ENCODE measurements at places on chromosomes 7 and 10.

DNA sequence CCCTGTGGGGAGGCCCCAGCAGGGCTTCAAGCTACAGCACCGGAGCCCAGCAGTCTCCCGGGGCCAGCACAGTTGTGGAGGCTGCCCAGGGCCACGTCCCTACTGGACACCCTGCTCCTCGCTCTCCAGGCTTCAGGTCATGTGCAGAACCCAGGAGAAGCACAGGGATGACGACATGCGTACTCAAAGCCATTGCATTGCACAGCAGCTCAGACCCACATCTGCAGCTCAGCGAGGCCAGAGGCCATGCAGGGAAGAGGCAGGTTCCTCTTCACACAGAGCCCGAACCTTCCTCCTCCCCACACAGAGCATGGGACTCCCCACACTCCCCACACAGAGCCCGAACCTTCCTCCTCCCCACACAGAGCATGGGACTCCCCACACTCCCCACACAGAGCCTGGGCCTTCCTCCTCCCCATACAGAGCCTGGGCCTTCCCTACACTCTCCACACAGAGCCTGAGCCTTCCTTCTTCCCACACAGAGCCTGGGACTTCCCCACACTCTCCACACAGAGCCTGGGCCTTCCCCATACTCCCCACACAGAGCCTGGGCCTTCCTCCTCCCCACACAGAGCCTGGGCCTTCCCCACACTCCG lies 12.3 kb downstream of the CFAP46 start:
- no peak for DNase-seq

DNA sequence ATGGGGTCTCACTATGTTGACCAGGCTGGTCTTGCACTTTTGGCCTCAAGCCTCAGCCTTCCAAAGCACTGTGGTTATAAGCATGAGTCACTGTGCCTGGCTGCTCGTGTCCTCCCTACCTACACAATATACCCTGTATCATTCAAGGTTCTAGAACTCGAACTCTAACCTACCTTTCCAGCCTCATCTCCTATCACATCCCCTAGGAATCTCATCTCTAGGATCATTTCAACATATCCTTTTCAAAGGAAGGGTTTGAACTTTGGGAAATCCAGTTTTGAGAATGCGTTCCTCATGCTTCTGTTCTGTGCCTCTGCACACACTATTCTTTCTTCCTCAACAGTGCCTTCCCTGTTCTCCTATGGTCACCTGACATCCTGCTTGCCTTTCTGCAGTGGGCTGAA lies 87.8 kb upstream of the RHEB start:
- no peak for DNase-seq

- no peak for DNase-seq
These were observed 69.3 kb downstream of the SGMS1 start for GRCh38 chr10:50554376-50554994.

DNA sequence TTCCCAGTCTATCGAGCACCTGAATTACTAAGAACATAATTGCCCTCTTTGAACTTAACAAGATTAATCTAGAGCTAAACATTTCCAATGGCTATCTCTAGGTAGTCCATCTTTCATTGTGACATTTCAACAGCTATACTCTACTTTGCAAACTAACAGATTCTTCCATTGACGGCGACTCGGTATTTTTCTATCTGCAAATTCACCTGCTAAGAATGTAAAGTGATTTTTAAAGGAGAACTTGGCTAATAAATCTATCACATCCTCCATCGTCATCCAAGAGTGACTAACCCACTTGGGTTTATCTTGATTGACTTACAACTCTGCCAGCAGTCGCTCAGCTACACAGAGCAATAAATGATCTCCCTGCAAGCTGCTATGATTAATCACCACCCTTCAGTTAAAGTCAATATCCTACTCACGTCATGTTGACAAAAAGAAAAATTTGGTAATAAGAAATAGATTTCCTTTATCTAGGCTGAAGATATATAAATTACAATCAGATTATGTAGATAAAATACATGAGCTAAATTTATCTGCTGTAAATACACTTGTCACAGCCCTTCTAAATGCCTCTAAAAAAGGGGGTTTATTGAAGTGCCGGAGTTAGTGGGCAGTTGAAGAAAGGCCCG lies 99.5 kb downstream of the SFMBT2 start:
- DNase-seq = no peak

GRCh38 chr7:69896121-69896520 lies 297.8 kb downstream of the AUTS2 start:
- no peak for DNase-seq

- no peak for DNase-seq
These were observed 13.5 kb upstream of the SFMBT2 start for GRCh38 chr10:7424315-7424714.

- DNase-seq = no peak
These were observed 231.8 kb upstream of the DKK1 start for GRCh38 chr10:52082307-52082706.

- DNase-seq = no peak
These were observed 49.5 kb downstream of the WAPL start for GRCh38 chr10:86472061-86472460.

DNA sequence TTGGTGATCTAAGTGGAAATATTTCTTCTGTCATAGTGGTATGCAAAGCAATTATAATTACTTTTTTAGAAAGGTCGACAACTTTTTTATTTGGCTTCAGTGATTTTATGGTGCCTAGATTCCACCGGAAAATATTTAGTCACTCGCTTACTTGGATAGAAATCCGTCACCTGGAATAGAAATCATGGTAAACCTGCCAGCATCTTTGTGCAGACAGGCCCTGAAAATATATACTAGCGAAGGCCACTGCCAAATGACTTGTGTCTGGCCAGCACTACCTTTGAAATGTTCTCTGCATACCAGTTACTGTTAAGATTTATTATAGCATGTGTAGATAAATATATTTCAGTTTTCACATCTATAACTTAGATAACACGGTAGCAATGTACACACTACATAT lies 226.4 kb downstream of the AGMO start:
- DNase-seq = no peak

DNA sequence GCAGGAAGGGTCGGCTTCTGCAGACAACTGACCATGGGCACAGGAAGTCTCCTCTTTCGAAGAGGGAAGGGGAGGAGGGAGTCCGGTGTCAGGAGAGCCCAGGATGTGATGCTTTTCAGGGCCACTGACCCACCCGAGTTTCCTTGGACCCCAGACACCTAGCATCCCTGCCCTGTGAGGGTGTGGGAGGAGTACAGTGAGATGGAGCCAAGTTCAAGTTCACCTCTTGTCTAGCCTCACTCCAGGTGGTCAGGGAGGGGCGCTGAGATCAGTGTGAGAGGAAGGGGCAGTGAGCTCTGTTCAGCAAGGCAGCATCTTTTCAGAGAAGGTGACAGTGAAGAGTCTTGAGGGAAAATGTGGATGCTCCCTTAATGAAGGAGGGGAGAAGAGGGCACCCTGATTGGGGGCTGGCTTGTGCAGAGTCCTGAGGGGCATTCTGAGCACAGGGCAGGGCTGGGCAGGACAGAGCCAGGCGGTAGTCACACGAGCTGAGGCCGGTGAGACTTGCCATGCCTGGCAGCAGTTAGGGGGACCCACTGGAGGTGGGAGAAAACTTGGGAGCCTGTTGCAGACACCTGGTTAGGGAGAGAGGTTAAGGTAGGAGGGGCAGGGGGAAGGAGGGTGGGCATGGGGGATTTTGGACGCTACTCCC lies 49.7 kb downstream of the ADCY1 start:
- DNase-seq = no peak

- no peak for DNase-seq
These were observed 13.7 kb upstream of the TAS2R41 start for GRCh38 chr7:143463957-143464356.

- no peak for DNase-seq
These were observed 873.2 kb downstream of the GATA3 start for GRCh38 chr10:8927705-8928104.

All from iPS DF 19.7 (cell line).